ENCODE measurements at places on chromosomes 2 and 18.

DNA sequence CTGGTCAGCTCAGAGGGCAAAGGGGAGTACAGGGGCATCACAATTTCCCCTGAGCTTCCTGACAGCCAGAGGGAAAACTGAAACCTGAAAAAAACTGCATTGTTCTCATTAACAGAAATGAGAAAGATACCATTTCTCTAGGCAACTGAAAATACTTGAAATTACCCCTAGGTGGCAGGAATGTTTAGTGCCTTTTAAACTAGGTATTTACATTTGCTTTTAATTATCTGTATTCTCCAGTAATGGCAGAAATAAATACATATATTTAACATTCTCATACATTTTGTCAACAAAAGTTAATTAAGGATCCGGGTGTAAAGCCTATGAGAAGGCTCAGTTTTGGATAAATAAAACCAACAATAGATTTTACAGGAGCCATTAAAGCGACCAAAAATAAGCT, 34.5 kb downstream of the RPL31 start:
- DNase-seq, result no peak

DNA sequence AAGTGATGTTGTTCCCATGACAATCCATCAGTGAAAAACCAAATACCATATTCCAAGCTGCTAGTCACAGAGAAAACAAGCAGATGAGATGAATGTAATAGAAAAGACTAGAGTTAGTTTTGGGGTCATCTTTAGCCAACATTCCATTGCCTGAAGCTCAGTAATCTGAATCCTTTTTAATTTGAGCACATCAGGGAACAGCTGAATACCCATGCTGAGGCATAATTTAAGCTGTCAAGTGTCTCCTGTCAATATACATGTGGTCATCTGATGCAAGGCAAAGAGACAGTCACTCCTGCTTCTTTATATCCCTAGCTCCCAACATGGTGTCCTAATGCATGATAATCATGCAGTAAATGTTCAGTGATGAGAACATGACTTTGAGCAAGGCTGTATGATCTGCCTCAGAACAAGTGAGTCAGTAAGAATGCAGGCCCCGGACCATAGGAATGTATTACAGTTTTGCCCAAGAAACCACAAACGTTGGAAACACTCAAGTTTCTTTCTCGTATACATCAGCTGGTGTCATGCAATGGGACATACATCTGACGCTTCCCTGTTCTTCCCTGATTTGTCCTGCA, 48.0 kb downstream of the CDK15 start:
- DNase-seq, result no peak

DNA sequence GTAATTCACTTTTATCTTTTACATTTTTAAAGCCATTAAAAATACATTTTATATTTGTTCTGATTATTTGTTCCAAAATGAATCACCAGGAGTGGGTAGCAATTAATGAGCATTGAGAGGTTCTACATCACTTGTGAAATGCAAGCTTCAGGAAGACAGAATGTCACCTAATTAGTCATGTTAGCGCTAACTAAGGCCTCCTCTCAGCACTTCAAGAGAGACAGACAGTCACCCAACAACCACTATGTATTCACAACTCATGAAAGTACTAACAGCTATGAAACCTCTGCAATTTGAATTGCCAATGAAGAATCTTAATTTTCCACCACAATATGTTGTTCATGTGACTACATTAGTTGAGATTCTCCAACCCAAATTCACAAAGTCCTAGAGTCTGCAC, 611.0 kb downstream of the KCNJ3 start:
- DNase-seq, result no peak

GRCh38 chr18:66990909-66991308, 387.0 kb upstream of the CDH19 start:
- DNase-seq, result no peak

DNA sequence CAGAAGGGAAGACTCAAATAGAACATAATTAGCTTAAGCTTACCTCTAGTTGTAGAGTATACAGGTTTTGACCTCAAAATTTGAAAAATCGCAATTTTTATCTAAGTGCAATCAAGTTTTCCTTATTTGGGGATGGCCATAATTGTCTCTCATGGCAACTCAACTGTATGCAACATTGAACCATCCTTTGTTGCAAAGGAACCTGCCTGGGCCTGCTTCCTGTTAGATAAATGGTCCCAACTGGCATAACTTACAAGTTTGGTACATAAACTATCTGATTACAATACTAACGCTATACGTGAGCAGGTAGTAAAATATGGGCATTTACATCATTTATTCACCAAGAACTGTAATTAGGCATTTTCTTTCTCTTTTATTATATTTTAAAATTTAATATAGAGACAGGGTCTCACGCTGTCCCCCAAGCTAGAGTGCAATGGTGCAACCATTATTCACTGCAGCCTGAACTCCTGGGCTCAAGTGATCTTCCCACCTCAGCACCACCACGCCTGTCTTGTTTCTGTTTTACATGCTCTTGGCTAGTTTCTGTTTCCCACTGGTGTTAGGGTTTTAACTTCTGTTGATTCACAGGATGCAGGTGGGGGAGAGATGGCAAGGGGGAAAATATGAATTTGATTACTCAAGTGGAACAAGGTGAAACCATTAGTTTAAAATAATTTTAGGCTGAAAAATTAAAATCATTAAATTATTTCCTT, 55.3 kb upstream of the B3GNT2 start:
- DNase-seq, result no peak

DNA sequence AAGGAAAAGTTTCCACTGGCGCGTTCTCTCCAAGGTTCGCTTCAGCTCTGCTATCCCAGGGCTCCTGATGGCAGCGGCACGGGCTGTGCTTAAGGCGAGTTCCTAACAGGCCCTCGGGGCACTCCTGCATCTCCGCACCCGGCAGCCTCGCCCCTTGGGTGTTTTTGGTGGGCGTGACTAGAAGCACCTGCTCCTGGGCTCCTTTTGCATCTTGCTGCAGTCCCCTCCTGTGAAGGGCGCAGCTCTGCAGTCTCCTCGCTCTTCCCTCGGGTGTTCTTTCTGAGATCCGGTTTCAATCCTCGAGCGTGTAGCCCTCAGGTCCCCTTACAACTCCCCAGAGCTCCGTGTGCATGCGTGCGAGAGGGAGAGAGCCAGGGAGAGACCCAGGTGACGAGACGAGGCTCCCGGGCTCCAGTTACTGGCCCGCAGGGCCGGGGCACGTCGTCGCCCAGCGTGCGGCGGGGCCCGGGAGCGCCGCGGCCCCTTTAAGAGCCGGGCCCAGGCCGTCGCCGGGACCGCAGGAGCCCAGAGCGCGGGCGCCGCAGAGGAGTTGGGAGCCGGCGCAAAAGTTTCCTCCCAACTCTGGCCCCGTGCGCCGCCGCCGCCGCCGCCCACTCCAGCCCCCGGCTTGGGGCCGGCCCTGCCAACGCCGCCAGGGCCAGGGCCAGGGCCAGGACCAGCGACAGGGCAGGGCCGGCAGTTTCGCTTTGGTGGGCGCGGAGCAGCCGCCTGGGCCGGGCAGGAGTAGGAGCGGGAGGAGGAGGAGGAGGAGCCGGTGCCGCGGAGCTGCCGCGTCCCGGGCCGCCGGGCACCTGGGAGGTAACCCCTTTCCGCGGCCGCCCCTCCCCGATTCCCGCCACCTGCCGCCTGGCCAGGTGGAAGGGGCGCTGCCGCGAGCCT, at the start of gene PARD3B:
TSS of gene PARD3B (plus strand) at position 515 of the 900 bp plus-strand sequence. CDS start 525 bp downstream, outside the sequence.
- DNase-seq, result peak; percentile 46

- no peak for DNase-seq
Measured at GRCh38 chr2:163573652-163574051, 162.2 kb downstream of the FIGN start.

GRCh38 chr2:240595381-240596079, 9.0 kb downstream of the CAPN10 start:
- peak; percentile 62 for DNase-seq

DNA sequence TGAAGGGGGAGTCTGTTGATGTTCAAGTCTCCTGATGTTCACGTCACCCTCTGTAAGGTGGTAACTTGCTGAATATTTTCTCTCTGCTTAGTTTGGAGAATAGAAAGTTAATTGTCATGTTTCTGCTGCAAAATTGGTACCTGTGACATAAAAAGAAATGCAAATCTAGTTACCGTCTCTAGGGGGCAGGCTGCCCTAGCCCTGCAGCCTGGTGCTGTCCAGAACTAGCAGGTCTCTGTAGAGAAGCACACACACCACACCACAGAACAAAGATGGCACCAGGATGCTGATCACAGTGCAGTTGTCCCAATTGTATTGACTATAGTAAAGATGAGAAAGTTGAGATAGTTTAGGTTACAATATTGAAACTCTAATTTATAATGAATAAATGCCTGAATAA, 47.0 kb downstream of the SLC9A4 start:
- DNase-seq, result no peak

- DNase-seq, result no peak
Measured at GRCh38 chr2:80113399-80113798, 191.2 kb downstream of the LRRTM1 start.

DNA sequence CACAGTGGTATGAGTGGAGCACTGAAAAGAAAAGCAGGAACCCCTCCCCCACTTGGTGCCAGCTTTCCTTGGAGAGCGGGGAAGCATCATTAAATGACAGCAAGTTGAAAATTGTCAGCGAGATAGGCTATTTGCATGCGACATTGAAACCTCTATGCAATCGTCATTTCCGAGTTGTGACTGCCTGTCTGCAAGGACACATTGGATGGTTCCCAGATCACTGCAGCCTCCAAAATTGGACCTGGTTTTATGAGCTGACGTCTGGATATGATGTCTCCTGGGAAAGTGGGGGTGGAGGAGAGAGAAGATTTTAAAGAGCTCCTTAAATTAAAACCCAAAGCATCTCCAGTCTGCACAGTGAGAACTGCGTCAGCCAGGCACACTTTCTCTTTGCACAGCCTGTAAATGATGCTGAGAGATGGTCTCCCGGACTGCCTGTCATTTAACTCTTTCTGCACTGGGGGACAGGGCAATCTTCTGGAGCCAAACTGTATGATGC, 57.8 kb upstream of the KIF5C start:
- DNase-seq, result no peak

DNA sequence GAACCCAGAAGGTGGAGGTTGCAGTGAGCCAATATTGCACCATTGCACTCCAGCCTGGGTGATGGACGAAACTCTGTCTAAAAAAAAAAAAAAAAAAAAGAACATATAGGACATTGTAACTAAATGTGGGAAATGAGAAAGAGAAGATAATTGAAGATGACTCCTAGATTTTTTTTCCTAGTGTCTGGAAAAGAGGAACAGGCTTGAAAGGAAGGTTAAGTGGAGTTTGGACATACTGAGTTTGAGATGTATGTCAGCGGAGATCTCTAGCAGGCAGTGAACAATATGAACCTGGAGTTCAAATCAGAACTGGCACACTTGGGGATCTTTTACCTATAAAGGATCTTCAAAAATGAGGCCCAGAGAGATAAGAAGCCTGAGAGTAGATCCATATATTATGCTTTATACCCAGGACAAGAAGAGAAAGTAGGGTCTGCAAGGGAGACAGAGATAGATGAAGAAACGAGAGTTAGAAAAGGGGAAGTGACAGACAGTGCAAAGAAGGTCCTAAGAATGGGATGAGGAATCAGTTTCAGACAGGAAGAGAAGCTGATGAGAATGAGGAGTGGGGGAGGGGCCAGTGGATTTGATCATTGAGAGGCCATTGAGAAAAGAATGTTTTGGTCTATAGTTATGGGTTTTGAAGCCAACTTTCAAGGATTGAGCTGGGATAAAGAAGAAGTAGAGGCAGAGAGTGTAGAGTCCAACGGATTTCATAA, 46.9 kb upstream of the CD28 start:
- DNase-seq, result no peak

GRCh38 chr2:3009483-3009882, 368.1 kb downstream of the EIPR1 start:
- no peak for DNase-seq

DNA sequence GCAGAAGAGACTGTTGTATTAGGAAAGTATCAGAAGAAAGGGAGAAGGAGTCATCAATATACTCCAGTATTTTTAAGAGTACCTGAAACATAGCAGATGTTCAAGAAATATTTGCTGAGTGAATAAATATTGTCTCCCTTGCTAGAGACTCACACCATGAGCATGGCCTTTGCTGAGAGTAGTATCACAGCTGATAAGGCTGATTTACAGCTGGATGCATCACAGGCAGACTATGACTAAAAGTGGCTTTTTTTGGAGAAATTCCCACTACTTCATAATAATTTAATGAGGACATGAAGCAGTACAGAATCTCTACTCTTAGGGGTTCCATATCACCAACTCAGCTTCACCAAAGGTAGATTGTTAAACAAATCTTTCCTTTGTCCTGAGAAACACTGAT, 373.3 kb downstream of the RBM43 start:
- DNase-seq, result no peak

DNA sequence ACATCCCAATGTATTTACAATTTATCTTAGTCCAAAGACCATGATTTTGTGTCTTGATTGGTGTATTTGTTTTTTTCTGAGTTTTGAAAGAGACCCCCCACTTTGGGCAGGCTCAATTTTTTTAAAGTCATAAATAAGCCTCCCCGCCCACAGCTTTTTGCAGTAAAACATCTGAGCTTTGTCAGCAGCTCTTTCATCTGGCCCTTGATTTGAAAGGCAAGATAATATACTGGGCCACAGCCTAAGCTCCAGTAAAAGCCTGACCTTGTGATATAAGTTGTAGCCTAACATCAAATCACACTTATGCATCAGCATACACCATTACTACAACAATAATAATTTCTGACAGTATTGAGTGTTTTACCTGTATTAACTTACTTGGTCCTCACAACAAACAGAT, 51.3 kb upstream of the SERTAD2 start:
- DNase-seq, result no peak

GRCh38 chr2:111534910-111535352, 349.1 kb downstream of the ANAPC1 start:
- no peak for DNase-seq

DNA sequence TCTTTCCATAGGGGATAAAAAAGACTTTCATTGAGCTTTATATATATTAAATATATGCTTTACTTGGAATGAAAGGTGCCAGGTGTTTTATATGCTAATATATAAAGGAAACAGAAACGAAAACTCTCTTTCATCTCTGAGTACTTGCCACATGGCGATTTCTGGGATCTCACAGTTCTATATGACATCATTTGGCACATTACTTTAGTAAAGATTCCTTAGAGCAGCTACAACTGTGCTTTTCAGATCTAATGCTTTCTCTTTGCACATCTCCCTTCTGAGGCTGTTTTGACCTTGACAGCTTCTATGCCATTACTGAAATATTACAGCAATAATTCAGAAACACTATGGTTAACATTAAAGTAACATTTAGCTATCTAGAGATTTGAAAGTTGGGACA, 1082.9 kb upstream of the CDH2 start:
- no peak for DNase-seq

DNA sequence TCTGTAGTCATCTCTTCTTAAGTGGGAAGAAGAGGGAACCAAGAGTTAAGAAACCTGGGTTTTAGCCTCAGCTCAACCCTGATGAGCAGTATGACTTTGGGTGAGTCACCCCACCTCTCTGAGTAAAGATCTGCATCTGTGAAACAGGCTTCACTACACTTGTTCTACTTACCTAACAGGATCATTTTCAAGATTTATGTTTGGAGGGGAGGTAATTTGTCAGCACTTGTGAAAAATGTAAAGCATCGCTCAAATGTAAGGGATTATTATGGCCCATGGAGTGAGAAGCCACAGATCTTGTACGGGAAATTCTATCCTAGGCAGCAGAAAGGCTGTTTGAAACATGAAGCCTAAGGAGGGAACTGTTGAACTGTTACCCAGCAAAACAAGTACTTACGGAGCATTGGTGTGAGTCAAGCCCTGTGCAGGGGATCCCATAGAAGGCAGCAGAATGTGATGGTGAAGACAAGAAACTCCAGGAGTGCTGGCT, 160.6 kb downstream of the PRKCE start:
- DNase-seq, result no peak

- no peak for DNase-seq
Measured at GRCh38 chr2:156147594-156148330, 184.8 kb downstream of the NR4A2 start.

- DNase-seq, result peak; percentile 12
Measured at GRCh38 chr2:240466579-240467148, 31.2 kb downstream of the GPC1 start.

GRCh38 chr2:161582386-161582785, 41.8 kb upstream of the SLC4A10 start:
- no peak for DNase-seq

All from stimulated activated CD8-positive, alpha-beta memory T cell treated with anti-CD3 and anti-CD28 coated beads, Interleukin-4, amount 100 ng/mL, for 48 hours (primary cell).